Stimulated activated CD8-positive, alpha-beta memory T cell treated with anti-CD3 and anti-CD28 coated beads, Interleukin-7, amount 100 ng/mL, for 1 hour (primary cell): ENCODE measurements at places on chromosomes 16 and 17.

GRCh38 chr16:62036101-62036801, at the start of gene CDH8:
TSS of gene CDH8 (minus strand) at chr16:62036438. CDS start at chr16:62021403, 15,035 bp downstream.
- DNase-seq: no peak

GRCh38 chr17:2967515-2967914, 95.9 kb downstream of the OR1D5 start:
- no peak for DNase-seq

GRCh38 chr17:66221755-66222530, 7.3 kb downstream of the APOH start:
- DNase-seq: no peak

GRCh38 chr16:66976746-66977145, 11.6 kb upstream of the CES4A start:
- no peak for DNase-seq

GRCh38 chr16:87311387-87311786, 5.8 kb downstream of the C16orf95 start:
- DNase-seq: no peak

GRCh38 chr17:73526952-73527351, 117.3 kb downstream of the SDK2 start:
- no peak for DNase-seq

GRCh38 chr16:84839956-84840355, 20.2 kb downstream of the CRISPLD2 start:
- no peak for DNase-seq

GRCh38 chr17:3896968-3897235, 4.0 kb upstream of the CAMKK1 start:
- DNase-seq: no peak

DNA sequence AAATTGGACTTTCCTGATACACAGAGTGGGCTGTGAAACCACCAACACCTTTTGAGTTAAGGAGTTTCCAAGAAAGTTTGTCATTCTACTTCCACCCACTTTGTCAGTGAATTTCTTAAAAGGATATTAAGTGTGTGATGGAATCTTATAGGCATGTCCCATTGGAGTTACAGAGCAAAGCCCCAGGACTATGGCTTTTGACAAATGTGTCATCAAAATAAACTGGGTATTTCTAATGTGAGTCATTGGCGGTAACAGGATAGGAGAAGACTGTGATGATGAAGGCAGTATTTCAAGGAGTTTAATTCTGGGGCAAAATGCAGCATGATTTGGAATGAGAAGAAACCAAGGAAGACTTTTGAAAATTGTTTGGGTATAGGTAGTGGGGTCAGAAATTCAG, 1013.8 kb upstream of the EEF2KMT start:
- no peak for DNase-seq

GRCh38 chr17:39598630-39599003, 9.1 kb downstream of the NEUROD2 start:
- DNase-seq: no peak

DNA sequence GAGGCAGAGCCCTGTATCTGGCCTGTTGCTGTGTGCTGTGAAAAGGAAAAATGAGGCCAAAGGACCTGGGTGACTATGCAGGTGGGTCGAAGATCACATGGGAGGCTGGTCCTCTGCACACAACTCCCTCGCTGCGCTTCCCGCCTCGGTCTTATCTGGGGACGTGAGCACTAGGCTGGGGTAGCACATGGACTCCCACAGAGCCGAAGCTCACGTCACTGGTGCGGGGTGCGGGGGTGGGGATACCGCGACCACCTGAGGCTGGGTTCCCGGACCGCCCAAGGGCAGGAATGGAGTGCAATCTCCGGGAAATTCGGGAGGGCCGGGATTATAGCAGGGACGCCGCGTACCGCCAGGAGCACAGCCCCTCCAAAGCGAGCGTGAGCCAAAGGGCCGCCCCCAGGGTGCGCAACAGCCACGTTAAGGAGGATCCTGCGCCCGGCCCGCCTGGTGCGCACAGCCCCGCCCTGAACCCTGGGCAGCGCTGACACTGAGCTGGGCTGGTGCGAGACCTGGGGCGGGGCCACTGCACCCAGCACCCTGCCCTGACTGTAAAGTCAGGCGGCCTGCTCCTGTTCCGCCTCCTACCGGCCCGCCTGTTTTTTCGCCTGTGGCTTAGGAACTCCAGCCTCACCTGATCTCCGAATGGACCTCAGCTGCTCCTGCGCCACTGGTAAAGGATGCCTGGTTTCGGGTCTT, 4.8 kb downstream of the MT1A start:
- peak; percentile 39 for DNase-seq

GRCh38 chr17:50428831-50429424, 2.9 kb downstream of the ACSF2 start:
- DNase-seq: no peak

GRCh38 chr17:29572691-29573557, 4.4 kb downstream of the TP53I13 start:
- peak; percentile 21 for DNase-seq

- no peak for DNase-seq
These were observed 123.6 kb downstream of the MRTFB start for GRCh38 chr16:14194721-14195120.

DNA sequence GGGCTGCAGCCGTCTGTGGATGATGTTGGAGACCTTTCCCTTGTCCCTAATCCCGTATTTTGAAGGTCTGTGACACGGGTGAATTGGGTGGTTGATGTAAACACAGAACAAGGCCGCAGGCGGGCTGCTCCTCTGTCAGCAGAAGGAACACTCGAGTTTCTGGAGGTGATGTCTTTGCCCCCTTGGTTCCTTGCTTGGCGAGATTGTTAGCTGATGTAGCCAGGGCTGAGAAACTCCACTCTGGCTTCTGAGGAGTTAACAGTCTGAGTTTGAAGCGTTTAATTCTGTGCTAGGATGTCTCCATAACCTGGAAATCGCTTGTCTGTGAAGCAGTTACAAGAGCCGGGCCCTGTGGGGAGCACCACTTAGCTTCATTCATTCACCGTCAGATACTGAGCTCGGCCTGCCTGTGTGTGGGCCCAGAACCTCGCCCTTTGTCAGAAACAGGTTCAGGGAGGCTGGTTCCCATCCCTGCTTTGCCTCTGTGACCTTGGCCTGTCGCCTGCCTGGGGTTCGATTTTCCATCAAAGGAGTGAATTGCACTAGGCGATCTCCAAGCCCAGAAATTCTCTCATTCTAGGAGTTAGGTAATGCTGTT, 1.3 kb downstream of the MAPK8IP3 start:
- DNase-seq: no peak

GRCh38 chr17:8900626-8901585, 33.4 kb upstream of the PIK3R6 start:
- DNase-seq: no peak

DNA sequence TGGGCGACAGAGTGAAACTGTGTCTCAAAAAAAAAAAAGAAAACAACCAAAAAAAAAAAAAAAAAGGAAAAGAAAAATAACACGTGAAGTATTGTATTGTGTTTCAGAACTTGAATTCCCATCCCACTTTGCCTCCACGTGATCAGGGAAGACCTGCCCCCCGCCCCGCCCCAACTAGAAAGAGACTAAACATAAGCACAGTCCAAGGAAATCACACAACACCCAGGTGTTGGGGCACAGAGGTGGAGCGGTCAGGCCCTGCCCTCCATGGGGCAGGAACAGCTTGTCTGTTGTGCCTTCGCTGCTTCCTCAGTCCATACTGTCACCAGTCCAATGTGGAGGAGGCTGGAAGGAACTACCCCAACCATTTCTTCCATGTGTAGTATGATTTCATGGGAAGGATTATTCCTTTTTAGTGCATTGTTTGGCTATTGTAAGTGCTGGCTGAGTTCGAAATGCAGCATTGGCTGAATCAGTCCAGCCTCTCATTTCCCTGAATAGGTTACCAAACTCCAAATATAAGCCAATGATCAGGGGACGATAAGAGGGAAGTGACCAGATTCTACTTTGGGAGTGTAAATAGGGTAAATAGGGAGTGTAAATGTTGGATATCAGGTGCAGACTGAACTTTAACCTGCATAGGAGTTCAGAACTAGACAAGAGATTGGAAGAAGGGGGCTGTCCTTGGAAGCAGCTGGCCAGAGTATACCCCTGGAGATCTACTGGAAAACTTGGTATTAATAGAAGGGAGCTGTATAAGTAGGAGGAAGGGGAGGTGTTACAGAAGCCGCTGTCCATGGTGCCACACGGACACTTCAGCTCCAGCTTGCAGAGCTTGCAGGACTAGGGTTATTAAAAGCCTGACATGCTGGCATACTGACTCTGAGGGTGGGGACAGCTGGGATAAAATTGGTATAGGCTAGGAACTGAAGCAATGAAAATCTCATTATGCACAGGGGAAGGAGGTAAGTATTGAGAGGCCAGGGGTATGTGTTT, 50.7 kb downstream of the TANGO6 start:
- DNase-seq: no peak

DNA sequence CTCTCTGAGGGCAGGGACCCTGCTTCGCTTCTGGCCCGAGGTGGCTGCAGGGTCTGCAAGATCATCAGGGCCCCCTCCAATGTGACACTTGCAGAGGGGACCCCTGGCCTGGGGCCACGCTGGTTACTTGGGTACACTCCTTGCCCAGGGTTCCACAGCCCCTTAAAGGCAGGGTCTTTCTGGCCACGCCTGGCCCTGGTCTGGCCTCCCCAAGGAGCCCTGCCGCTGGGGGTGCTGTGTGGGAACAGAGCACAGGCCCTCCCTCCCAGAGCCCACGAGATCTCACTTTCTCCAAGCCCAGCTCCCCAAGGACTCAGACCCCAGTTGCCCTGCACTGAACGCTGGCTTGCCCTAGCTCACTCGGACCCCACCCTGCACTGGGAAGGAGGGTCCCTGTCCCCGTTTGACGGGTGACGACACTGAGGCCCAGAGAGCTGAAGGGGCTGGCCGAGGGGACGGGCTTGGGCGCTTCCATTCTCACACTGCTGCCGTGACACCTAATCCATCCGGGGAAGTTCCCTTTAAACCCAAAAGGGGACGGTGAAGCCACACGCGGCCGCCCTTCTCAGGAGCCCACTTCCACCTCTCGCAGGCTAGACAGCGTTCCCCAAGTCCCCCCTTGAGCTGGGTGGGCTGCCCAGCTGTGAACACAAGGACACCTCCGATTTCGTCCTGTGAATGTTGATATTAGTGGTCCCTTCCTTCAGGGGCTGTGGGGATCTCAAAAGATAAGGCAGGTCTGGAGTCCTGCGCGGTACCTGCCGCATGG, 26.9 kb upstream of the OSGIN1 start:
- DNase-seq: no peak

GRCh38 chr17:42333053-42333452, 44.8 kb downstream of the STAT5A start:
- no peak for DNase-seq

DNA sequence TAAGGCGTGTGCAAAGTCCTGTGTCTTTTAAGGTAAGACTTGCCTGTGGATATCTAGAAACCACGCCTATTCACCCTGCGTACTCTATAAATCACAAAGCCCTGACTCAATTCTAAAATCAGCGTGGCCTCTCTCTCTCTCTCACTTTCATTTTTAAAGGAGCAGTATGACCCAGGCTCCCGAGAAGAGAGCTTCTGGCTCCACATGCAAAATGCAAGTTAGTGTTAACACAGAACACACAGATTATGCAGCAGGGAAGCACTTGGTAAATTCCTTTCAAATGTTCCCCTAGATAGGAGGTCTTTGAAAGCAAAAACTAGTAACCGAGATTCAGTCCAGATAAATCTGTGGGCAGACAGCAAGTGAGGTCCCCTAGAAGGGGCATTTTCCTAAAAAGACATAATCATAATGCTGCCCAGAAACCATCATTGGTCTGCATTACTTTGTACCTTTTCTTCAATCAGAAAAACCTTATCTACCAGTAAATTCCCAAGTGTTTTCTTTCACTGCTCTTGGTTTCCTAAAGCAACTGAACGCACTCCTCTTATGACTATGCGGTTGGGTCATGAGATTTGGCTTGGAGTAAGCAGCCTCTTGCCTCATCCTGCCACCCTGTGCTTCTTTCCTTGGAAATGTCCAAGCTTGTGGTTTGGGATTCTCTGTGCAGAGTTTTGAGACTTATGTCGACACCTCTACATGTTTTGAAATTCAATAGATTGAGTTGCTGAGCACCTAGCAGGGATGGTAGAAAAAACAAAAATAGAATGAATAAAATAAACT, 31.7 kb upstream of the KCNJ2 start:
- no peak for DNase-seq

GRCh38 chr16:71789136-71789535, 19.5 kb downstream of the AP1G1 start:
- no peak for DNase-seq

GRCh38 chr17:50892101-50892776, 26.1 kb upstream of the TOB1 start:
- DNase-seq: no peak

DNA sequence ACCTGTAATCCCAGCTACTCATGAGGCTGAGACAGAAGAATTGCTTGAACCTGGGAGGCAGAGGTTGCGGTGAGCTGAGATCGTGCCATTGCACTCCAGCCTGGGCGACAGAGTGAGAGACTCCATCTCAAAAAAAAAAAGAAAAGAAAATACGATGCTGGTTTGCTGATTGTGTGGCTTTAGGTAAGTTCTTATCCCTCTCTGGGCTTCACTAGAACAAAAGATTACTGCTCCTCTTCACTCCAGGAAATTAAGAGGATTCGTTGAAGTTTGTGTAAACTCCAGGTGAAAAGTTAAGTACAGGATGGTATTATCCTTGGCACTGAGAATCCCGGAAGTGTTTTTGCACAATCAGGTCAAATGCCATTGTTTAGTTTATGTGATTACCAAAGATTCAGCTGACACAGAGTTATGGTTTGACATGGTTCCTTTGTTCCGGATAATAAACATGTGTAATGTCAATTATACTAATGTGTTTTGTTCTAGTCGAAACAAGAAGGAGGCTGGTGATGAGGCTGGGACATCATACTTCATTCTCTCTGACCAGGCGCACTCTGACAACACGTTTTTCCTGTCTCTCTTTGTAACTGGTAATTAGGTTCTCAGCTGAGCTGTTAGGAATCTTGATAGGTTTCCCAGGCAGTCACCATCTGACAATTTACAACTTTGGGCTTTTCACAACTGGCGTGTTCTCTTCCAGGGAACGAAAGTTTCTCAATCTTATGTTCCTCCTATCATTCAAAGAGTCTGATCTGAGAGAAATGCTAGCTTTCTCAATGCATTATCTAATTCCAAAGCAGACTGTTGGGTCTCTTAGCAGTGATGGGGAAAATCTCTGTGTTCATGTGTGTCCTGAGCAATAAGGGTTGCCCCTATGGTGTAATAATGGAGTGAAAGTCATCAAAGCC, 10.8 kb upstream of the TAOK1 start:
- DNase-seq: no peak
